ENCODE measurements at places on chromosomes 2 and 18.
A peak's percentile ranks its signal among the peaks of the same experiment; 100 is the strongest.

- no peak for DNase-seq
These were observed 243.6 kb downstream of the OSR1 start for GRCh38 chr2:19114754-19115231.

GRCh38 chr18:32289483-32290075 is 99.7 kb downstream of the MEP1B start:
- DNase-seq = peak; percentile 12

DNA sequence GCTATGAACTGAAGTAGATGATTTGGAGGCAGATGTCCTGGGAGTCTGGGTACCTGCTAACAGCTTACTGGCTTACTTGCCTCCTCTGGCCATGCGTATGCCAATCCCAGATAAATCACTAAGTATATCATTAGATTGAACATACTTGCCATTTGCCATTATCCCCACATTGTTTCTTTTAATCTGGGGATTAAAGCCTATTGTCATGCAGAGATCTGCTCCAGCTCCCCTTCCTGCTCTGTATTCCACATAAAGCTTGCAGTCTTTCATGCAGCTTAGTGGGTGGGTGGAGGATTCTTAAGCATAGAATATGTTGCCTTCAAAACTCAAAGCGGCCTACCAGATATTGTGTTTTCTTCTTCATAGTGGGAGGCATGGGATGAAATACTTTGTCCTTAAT is 311.8 kb upstream of the MMADHC start:
- DNase-seq = no peak

DNA sequence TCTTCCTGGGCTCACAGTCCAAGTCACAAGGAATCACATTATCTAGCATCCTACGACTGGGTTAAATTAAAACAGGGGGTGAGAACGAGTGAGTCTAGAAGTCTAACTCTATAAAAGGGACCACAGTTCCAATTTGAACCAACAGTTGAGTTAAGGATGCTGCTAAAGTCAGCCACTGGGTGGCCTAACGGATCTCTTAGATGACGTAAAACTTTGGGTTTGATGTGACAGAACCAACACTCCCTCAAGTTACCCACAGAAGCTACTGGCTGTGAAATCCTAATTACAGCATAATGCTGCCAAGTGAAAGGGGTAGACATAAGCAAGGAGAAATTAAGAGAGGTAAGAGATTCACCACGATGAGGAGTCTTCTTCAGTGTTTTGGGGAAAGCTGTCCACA is 32.7 kb upstream of the RUFY4 start:
- DNase-seq = no peak

DNA sequence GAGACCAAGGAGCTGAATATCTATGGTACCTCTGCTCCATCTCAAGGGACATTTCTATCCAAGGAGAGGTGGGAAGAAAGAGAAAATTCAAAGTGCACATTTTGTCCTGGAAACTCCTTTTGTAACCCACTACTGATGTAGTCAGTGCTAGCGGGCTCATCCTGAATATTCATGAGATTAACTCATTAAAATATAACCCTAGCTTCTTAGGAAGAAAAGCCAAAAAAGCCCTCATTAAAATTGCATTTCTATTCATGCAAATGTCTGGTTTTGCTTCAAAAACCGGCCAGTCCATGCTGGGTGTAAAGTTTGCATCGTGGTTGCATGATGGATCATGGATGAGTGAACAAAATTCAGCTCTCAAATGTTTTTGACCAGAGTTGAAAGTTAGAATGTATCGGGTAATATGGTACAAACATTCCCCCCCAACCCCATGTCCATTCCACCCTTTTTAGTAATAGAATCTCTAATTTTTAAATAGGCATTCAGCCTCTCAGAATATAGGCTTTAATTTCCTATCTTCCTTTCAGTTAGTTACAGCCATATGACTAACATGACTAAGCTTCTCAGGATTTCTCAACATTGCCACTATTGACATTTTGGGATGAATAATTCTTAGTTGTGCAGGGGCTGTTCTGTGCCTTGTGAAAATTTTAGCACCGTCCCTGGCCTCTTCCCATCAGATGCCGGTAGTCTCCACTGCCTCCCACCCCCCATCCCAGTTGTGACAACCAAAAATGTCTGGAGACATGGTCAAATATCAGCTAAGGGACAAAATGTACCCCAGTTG is 104.2 kb upstream of the RND3 start:
- no peak for DNase-seq

DNA sequence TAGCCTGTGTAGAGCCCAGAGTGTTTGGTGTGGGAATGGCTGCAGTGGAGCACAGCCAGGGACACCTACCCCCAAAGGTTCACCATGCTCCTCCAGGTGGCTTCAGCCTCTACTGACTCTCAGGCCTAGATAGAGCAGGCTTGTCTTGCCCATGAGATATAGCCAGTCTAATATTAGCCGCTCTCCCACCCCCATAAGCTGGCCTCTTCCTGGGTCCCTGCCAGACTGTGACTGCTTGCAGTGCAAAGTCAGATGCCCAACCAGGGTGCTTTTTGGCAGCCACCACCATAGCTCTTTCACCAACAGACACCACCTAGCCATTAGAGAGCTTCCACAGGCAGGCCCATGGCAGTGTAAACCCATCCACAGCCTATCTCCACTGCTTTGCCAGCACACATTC is 405.3 kb downstream of the MBD2 start:
- no peak for DNase-seq

DNA sequence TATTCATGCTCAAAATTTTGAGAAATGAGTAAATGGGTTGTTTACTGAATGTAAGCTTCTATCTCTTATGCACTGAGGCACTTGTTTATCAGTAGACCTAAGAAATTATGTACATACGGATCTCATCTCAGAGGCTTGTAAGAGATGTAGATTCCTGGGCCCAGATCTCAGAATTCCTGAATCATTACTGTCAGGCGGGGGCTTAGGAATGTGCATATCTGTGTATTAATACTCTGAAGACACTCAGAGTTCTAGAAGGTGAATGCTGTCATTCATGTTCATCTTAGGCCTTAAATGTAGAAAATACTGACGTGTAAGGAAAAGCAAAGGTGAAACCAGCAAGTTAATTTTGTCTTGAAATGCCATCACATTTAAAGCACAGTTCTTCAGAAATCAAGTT is 169.6 kb downstream of the FMNL2 start:
- DNase-seq = no peak

DNA sequence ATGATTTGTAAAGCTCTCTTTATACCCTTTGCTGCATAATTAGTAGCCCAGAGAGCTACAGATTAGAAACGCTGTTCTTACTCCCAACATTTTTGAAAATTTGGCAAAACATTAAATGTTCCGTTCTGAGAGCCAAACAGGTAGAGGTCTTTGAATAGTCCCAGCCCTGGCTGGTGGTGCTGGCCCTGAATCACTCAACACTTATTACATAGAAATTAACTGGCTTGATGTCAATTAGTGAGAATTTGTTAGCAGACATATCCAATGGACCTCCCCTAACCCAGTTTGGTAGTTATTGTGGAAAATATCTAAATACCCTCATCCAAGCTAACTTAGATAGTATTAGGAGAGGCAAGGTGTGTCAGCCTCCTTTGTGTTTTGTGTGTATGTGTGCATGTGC is 440.7 kb downstream of the MTX2 start:
- no peak for DNase-seq

DNA sequence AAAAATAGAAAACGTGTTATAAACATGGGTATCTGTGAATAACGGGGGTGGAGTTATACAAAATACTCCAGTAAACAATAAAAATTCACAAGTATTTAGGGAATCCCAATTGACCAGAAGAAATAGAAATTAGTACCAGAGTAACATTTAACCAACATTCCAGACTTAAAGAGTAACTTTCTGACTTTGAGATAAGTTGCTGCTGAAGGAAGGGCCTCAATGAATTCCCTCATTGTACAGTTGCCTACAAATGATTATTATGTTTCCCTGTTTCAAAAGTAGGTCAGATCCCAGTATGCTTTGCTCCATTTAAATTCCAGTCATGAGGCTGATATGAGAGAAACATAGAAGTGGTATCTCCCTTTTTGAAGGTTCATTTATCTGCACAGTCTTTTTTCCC is 88.3 kb upstream of the KCNH7 start:
- DNase-seq = no peak

GRCh38 chr2:128777196-128778035 is 458.7 kb upstream of the HS6ST1 start:
- DNase-seq = no peak

GRCh38 chr18:23943903-23944624 is 70.5 kb upstream of the TTC39C start:
- DNase-seq = no peak

DNA sequence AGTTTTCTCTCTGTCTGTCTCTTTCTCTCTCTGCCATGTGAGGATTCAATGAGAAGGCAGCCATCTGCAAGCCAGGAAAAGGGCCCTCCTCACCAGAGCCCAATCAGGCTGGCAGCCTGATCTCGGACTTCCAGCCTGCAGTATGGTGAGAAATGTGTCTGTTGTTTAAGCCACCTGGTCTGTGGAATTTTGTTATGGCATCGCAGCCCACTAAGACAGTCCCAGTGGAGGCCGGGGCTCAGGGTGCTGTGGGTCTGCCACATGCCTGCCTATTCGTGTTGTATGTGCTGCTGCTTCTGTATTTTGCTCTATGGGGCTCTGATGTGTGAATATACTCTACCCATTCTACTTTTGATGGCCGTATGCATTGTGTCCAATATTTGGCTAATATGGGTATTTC is 139.0 kb upstream of the HS6ST1 start:
- no peak for DNase-seq

GRCh38 chr2:215277944-215278343 is 33.9 kb upstream of the ATIC start:
- peak; percentile 10 for DNase-seq

DNA sequence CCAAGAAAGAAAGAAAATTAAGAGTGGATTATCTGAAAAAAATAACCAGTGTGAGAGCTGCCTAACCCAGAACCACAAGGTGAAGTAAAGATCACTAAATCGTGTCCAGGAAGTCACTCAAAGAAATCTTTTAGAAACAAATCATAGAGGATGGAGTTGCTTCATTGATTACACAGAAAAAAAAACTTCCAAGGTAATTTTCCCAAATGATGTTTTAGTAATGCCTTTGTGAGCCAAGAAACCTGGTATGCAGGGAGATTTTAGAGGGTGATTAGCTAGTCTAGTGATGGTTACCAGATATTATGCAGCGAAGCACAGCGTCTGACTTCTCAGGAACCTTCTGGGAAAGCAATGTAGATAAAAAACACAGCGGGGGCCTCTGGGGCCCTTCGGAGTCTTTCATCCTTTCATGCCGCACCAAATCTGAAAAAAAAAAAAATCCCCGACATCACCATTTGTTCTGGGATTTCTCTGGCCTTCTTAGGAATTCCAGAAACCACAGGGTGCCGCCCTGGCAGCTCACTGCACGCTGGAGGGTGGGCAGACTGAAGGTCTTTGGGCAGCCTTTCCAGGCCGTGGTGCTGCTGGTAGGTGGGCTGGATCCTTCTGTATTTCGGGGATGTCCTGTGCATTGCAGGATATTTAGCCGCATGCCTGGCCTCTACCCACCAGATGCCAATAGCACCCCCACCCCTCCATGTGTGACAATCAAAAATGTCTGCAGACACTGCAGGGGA is 17.3 kb downstream of the ALPK2 start:
- DNase-seq = no peak

GRCh38 chr18:37565977-37566478 is 430 bp upstream of the CELF4 start:
- DNase-seq = no peak

DNA sequence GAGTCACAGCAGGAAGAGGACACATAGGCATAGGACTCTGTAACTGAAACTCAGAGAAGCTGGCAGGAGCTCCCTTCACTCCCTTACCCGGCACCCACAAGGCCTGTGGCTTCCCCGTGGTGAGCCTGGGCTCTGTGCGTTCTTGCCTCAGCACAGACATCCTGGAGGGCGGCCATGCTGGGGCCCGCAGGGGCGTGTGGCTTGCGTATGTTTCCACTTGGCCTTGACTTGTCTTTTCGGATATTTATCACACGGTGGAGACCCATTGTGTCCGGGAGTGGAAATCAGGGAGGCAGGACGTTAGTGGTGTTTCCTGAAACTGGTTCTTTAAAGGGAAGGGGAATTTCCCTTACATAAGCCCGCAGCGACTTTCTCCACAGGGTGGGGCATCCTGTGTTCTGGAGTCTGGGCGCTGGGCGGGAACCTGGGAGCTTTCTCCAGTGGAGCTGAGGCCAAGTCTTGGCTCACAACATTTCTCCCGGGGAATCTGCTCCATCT is 49.9 kb upstream of the EML6 start:
- peak; percentile 71 for DNase-seq

DNA sequence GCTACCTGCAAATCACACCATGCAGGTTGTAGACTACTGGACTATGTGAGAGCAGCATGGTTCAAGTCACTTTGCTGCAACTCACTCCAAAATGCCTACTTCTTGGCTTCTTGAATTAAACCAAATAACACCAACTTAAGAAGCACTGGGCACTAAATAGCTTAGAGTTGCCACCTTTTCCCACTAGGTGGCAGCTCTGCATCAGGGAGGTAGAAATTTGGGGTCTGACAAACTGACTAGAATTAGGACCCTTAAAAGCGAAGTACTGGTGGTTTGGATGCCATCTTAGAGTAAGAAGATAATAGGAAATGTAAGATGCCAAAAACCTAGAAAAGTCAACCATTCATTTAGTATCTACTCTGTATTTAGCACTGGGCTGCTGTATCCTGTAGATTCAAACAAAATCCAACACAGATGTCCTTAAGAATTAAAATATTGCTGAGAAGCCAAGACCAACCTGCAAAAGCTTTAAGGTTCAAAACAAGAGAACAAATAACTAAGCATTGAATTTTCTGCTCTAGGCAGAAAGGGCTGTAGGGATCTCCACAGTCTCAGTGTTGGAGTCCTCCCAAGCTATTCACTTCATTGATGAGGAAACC is 65.5 kb downstream of the CCBE1 start:
- no peak for DNase-seq

GRCh38 chr2:193539188-193539587 is 1344.5 kb upstream of the TMEFF2 start:
- DNase-seq = no peak

GRCh38 chr2:84319581-84319980 is 139.5 kb downstream of the SUCLG1 start:
- DNase-seq = no peak

- DNase-seq = no peak
These were observed 281.5 kb downstream of the NEDD4L start for GRCh38 chr18:58325494-58325893.

DNA sequence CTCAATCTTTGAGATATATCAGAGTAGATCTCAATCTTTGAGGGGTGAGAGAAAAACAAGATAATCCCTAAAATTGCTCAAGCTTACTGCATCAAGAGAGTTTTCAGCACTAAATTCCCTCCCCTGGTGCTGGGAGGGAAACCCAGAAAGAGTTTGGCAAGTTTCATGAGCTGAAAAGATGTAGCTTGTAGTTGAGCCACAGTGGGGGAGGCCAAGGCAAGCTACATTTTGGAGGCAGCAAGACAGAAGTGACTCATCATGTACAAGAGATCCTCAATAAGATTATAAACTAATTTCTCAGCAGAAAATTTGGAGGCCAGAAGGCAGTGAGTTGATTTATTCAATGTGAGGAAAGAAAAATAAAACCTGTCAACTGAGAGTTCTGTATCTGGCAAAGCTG is 308.2 kb downstream of the PIEZO2 start:
- no peak for DNase-seq

- DNase-seq = no peak
These were observed 286.2 kb downstream of the GRB14 start for GRCh38 chr2:164335128-164335527.

GRCh38 chr18:1244397-1245122 is 339.9 kb downstream of the ADCYAP1 start:
- no peak for DNase-seq
